ENCODE measurements at places on chromosomes 6 and 20.

- DNase-seq: no peak
Observed at GRCh38 chr6:53373638-53374037, 24.9 kb upstream of the ELOVL5 start.

GRCh38 chr6:110102411-110102810 lies 77.1 kb downstream of the WASF1 start:
- DNase-seq: no peak

DNA sequence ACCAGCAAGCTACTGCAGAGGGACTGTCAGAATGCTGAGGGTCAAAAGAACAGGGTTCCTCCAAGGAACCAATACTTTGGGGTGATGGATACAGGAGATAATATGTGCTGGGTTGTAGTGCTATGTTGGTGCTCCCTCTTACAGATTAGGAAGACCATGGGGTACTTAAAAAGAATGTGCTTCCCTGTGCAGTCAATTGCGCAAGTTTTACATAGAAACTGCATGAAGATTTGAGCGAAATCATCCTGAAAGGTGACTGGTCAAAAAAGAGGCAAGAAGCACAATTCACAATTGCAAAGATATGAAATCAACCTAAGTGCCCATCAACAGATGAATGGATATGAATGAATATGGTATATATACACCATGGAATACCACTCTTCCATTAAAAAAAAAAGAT lies 33.9 kb downstream of the GABRR1 start:
- no peak for DNase-seq

- no peak for DNase-seq
Observed at GRCh38 chr6:135235716-135236115, 54.6 kb downstream of the MYB start.

Measured in cardiac fibroblast (primary cell).